ENCODE measurements at places on chromosomes 3 and 15.

DNA sequence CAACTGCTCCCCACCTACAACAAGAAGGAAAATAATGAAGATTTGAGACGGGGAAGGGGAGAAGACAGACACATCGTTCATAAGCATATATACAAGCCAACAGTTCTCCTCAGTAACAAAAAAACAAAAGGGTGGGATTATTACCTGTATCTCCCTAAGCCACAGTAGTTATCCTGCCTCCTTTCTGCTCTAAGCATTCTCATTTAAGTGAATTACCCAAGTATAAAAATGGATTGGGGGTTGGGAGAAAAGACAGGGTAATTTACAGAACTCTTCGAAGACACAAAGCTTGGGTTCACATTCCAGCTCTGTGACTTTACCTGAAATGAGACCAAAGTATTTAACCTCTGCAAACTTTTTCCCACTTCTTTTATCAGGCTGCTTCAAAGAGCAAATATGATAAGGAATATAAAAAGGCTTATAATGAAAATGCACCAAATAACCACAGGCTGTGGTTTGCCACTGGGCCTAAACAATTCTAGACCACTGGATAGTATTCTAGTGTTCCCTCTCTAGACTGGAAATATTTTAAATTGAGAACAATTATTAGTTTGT is 64.4 kb downstream of the UACA start:
- no peak for DNase-seq

DNA sequence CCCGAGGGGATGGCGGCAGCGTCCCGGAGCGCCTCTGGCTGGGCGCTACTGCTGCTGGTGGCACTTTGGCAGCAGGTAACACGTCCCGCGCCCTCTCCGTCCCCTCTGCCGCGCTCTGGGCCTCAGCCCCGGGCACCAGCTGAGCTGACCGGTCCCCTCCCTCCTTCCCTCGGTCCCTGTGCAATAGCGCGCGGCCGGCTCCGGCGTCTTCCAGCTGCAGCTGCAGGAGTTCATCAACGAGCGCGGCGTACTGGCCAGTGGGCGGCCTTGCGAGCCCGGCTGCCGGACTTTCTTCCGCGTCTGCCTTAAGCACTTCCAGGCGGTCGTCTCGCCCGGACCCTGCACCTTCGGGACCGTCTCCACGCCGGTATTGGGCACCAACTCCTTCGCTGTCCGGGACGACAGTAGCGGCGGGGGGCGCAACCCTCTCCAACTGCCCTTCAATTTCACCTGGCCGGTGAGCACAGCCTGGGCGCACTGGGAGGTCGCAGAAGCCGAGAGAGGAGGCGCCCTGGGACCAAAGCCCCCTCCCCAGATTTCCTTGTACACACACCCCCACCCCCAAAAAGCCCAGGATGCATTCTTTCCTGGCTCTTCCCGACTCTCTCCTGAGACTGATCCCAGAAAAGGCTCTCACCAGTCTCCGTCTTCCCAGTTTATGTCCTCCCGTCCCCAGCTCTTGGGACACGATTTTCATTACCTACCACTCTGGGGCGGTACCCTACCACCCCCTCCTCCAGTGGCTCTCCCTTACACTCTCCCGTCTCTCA is 705 bp downstream of the DLL4 start:
- DNase-seq, result no peak

GRCh38 chr3:179702271-179702947 is 49.6 kb downstream of the USP13 start:
- DNase-seq, result no peak

- DNase-seq, result no peak
Measured at GRCh38 chr3:138210528-138210927, 23.4 kb downstream of the ARMC8 start.

- no peak for DNase-seq
Measured at GRCh38 chr15:43932907-43933306, 106.1 kb downstream of the WDR76 start.

GRCh38 chr3:46921041-46921440 is 43.5 kb downstream of the PTH1R start:
- DNase-seq, result no peak

DNA sequence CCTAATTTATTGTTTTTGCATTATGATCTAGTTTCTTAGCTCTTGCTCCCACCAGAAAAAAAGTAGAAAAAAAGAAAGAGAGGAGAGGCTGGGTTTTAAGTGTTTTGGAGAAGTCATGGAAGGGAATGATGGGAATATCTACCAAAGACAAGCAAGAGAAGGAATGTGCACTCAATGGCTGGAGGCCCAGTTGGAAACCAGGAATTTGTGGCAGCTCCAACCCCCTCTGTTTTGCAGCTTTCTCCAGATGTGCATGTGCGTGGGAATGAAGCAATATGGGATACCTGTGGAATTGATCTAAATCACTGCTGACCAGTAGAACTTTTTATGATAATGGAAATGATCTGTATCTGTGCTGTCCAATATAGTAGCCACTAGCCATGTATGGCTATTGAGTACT is 27.1 kb downstream of the EIF2AK4 start:
- no peak for DNase-seq

DNA sequence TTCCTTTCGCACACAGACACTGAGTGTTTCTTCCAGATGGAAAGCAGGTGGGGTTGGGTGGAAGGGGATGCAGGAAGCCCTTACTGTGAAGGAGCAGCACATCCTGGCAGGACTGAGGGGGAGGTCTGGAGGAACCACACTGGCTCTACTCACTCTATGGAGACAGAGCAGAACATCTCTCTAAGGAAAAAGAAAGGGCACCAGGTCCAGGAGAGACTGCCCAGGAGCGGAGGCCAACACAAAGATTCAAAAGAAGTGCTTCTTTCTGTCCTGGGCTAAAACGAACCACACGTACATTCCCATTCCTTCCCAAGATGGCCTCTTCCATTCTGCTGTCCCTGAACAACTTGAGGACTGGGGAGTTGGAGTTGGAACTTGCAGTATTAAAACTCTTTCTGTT is 13.8 kb upstream of the VIPR1 start:
- DNase-seq, result no peak

- DNase-seq, result no peak
Measured at GRCh38 chr15:66133247-66133885, 120.2 kb downstream of the MEGF11 start.

DNA sequence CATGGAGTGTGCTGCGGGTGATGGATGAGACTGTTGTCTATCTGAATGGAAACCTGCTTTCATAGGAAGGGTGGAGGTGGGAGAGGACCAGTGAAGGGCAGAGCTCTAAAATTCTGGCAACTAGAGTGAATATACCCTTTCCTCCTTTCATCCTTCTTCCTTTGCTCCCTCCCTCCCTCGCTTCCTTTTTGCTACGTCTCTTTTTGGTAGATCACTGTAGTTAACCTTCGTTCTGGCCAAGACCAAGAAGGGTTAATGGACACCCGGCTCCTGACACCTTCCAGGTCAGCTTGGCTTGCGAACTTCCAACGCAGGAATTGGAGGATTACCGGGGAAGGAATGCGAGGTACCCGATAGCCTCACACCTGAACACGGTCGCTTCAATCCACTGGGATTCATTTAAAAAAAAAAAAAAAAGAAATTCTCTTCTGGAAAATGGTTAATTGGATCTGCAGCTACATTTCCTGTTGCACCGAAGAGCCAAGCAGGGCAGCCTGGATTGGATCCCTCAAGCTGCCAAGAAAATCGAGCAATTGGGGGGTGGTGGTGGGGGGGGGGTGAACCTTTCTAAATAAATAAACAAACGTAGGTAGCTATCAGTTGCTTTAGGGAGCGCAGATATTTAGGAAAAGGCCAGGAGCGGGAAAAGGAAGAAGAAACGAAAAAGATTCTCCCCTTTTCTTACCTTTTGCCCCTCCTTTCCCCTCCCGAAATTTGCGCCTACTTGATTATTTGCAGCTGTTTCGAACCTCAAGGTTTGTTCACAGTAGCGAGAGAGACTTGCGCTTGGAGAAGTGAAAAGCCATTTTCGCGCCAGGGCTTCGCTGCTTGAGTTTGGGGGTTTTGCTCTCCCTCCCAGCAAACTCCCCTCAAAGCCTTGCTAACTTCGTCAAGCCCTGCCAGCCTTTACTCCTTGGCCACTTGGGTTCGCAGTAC is 9.5 kb upstream of the NR2F2 start:
- no peak for DNase-seq

- no peak for DNase-seq
Measured at GRCh38 chr3:18526667-18527066, 101.5 kb upstream of the SATB1 start.

- no peak for DNase-seq
Measured at GRCh38 chr3:56747150-56747549, 54.6 kb downstream of the ARHGEF3 start.

- no peak for DNase-seq
Measured at GRCh38 chr15:63198371-63199250, 9.2 kb downstream of the RAB8B start.

DNA sequence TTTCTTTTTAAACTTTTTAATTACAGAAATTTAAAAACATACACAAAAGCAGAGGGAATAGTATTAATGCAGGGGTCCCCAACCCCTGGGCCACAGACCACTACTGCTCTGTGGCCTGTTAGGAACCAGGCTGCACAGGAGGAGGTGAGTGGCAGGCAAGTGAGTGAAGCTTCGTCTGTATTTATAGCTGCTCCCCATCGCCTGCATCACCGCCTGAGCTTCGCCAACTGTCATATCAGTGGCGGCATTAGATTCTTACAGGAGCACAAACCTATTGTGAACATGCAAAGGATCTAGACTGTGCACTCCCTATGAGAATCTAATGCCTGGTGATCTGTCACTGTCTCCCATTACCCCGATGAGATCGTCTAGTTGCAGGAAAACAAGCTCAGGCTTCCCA is 22.4 kb downstream of the CCR9 start:
- no peak for DNase-seq

DNA sequence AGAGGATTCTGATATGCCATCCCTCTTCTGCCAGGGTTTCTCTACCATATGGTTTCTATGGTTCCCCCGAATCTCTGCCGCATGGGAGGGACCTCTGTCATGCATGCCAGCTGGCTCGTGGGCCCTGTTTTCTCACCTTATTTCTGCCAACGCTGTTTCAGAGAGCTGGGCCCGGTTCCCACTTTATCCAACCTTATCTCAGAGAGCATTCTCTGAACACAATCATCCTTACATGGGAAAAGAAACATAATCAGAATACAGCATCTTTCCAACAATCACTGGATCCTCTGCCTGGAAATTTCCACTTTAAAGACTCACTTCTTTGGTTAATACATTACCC is 234.5 kb upstream of the ZBTB20 start:
- no peak for DNase-seq

GRCh38 chr3:48634661-48635221 is 520 bp downstream of the SLC26A6 start:
- no peak for DNase-seq

DNA sequence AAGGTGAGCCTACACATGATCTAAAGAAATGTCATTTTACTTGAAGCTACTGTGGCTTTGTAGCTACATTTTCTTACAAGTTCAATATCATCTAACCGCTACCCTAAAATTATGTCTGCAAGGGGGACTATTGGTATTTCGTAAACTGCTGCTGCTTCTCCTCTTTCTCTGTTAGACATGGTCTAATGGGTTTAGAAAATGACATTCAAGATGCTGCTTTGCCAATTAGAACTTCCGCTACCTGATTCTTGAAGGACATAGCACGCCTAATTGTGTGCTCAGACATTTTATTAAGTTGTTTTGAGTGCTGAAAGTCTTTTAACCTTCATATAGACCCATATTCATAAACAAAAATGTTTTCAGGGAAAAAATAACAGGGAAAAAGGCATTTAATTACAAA is 283.7 kb upstream of the ICE2 start:
- DNase-seq, result no peak

DNA sequence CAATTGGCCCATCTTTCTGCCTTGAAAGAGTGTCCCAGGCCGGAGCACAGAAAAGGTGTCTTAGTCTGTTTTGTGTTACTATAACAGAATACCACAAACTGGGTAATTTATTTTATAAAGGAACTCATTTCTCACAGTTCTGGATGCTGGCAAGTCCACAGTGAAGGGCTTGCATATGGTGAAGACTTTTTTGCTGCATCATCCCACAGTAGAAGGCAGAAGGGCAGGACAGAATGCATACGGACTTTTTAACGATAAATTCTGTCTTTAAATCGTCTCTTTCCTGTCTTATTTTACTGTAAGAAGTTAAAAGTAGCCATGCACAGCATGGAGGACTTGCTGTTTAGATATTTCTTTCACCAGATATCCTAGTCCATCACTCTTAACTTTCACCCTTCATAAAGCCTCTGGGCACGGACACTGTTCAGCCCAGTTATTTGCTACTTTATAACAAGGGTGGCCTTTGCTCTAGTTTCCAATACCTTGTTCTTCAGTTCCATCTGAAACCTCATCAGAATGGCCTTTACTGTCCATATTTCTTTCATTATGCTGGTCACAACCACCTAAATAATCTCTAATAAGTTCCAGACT is 10.3 kb upstream of the EIF1B start:
- no peak for DNase-seq

- DNase-seq, result no peak
Measured at GRCh38 chr3:182729903-182730674, 63.2 kb upstream of the ATP11B start.

- no peak for DNase-seq
Measured at GRCh38 chr3:65438612-65439011, 600.1 kb downstream of the MAGI1 start.

Data from AG09309 (cell line).